ENCODE measurements at places on chromosomes 4 and X. TPM values are rescaled to one million over a fixed set of nuclear protein-coding genes. Genes with fewer than 3 reads are reported as not detected.

DNA sequence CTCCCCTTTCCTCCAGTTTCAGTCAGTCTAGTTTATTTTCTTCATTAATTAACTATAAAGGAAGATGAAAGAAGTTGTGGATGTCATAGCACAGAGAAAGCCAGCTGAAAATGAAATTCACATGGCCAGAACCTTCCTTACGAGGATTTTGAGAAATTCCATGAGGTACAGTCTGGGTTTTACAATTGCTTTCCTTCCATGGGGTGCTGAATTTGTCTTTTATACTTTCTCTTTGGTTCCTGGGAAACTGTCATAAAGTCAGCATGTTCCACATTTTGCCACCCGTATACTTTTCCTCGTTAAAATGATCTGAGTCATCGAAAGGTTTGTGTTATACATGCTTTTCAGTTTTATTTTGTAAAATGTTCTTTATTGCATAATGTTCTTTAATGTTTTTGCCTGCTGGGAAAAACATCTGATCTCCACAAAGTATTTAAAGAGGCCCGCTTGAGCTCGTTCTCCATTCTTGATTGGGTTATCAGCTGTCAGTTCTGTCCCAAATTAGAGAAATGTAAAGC lies 78.1 kb upstream of the CLDN34 start:
- no peaks in the 10 kb centered on the region for H3K27me3 ChIP-seq
- H3K4me3 ChIP-seq: no peak overlapping the region
- DNase-seq: no peak
- no peak overlapping the region for H3K27ac ChIP-seq
- H3K4me1 ChIP-seq: no peaks in the 10 kb centered on the region
- peaks cover 1% of the 10 kb centered on the region for H3K36me3 ChIP-seq

DNA sequence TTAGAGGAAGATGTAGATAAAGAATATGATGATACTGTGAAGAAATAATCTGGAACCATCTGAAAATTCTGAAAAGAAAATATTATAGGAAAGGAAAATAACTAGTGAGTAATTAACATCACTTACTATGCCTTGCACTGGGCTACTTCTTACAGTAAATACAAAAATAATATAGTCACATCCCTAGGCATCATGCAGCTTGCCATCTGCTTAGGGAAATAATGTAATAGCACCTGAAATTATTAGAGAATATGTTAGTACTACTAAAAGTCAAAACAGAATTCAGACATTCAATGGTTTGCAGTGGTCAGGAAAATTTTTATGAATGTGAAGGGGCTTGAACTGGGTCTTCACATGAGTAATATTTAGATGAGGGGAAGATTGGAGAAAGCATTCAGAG lies 272.2 kb upstream of the EMCN start:
- H3K4me1 ChIP-seq: no peaks in the 10 kb centered on the region
- no peaks in the 10 kb centered on the region for H3K27me3 ChIP-seq
- no peaks in the 10 kb centered on the region for H3K36me3 ChIP-seq
- H3K4me3 ChIP-seq: no peak overlapping the region

DNA sequence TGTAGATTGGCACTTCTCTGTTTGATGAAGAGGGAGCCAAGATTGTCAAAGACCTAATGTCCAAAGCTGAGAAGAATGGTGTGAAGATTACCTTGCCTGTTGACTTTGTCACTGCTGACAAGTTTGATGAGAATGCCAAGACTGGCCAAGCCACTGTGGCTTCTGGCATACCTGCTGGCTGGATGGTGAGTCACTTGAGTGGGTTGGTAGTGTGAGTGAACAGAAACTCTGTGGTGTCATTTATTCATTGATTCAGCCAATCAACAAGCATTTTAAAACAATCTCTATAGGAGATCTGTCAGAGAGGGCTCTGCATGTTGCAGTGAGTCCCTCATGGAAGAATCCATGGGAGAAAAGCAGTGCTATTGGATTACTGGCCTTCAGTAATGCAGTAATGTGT lies 16.3 kb downstream of the TAF9B start:
- H3K4me3 ChIP-seq: no peak overlapping the region
- H3K4me1 ChIP-seq: peaks cover 32% of the 10 kb centered on the region
- no peaks in the 10 kb centered on the region for H3K27me3 ChIP-seq
- peak; percentile 13 for DNase-seq
- peaks cover 62% of the 10 kb centered on the region for H3K36me3 ChIP-seq
- H3K27ac ChIP-seq: no peak overlapping the region

- peaks cover 58% of the 10 kb centered on the region for H3K4me1 ChIP-seq
- no peak overlapping the region for H3K4me3 ChIP-seq
- no peaks in the 10 kb centered on the region for H3K27me3 ChIP-seq
- DNase-seq: no peak
- peaks cover 9% of the 10 kb centered on the region for H3K36me3 ChIP-seq
- peak overlapping the region; percentile 77 for H3K27ac ChIP-seq
Observed at GRCh38 chr4:48954314-48954713, 31.8 kb upstream of the CWH43 start.

DNA sequence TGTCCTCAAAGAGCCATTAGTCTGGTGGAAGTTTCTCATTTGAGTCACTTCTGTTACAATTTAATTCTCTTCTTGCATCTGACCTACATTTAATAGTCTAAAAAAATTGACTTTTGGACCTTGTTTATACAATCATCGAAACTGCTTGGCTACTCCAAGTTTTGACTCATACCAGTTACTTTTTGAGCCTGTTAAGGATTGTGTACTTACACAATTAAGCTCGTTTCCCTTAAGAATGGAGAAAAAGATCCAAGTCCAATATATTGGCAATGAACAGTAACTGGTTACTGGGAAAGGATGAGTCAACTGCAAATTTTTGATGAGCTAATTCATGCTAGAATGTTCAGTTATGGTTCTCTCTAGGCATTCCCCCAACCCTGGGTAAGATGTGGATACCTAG lies 58.2 kb downstream of the DCX start:
- H3K27me3 ChIP-seq: no peaks in the 10 kb centered on the region
- no peak overlapping the region for H3K27ac ChIP-seq
- no peak for DNase-seq
- no peaks in the 10 kb centered on the region for H3K36me3 ChIP-seq

DNA sequence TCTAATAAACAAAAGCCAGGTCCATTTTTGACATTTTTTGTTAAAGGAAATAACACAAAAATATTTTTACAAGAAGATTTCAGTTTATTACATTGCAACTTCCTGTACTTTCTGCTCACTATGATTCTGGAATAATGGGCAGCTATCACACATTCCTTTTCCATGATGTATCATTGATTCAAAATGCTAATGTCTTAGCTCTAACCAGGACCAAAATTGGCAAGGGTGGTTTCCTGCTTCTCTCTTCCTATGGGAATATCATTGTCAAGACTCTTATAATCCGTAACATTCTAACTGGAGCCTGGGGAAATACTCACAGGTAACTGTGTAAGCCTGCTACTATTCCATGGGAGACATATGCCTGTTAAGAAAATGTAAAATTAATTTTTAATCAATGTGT lies 218.6 kb downstream of the DCAF12L2 start:
- no peaks in the 10 kb centered on the region for H3K4me1 ChIP-seq
- no peak overlapping the region for H3K27ac ChIP-seq
- no peak for DNase-seq
- no peak overlapping the region for H3K4me3 ChIP-seq

- H3K27ac ChIP-seq: no peak overlapping the region
- H3K27me3 ChIP-seq: no peaks in the 10 kb centered on the region
- no peak overlapping the region for H3K4me3 ChIP-seq
- no peaks in the 10 kb centered on the region for H3K4me1 ChIP-seq
- no peak for DNase-seq
Observed at GRCh38 chrX:70497026-70497425, 52.4 kb downstream of the DLG3 start.

- no peaks in the 10 kb centered on the region for H3K36me3 ChIP-seq
- H3K4me3 ChIP-seq: no peak overlapping the region
- no peak overlapping the region for H3K27ac ChIP-seq
- DNase-seq: no peak
- H3K27me3 ChIP-seq: peaks cover 13% of the 10 kb centered on the region
Observed at GRCh38 chrX:11541510-11541909, 124.2 kb downstream of the ARHGAP6 start.

DNA sequence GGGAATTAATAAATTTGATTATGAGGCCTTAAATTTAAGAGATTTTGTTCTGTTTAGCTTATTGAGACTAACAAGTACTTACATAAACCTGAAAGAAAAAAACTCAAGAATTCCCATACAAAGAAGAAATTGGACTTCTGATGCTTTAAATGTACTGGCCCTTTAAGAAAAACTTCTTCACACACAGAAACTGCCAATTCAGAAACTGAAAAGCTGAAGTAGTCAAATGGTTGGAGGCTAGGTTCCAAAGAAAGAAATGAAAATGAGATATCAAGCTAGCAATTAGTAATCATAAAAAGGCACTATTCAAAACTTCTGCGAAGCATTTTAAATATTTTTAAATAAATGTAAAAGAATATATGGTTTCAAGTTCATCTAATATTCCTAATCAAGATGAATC lies 151.3 kb downstream of the THOC2 start:
- no peaks in the 10 kb centered on the region for H3K36me3 ChIP-seq
- H3K4me1 ChIP-seq: no peaks in the 10 kb centered on the region
- no peak overlapping the region for H3K4me3 ChIP-seq
- DNase-seq: no peak
- H3K27ac ChIP-seq: no peak overlapping the region
- no peaks in the 10 kb centered on the region for H3K27me3 ChIP-seq

GRCh38 chr4:8649631-8650361 lies 57.2 kb downstream of the CPZ start:
- H3K36me3 ChIP-seq: no peaks in the 10 kb centered on the region
- H3K27me3 ChIP-seq: peaks cover 72% of the 10 kb centered on the region
- DNase-seq: no peak
- H3K4me3 ChIP-seq: no peak overlapping the region

GRCh38 chr4:140568507-140569306 lies at the start of gene UCP1:
Gene UCP1 (minus strand): TSS chr4:140568961. CDS start chr4:140568729, 232 bp downstream.
- H3K4me1 ChIP-seq: no peaks in the 10 kb centered on the region
- H3K36me3 ChIP-seq: peaks cover 4% of the 10 kb centered on the region
- no peak within 1 kb of the TSS for H3K27ac ChIP-seq
- H3K27me3 ChIP-seq: no peaks in the 10 kb centered on the region
- peak within 1 kb of the TSS; percentile 72 for H3K4me3 ChIP-seq

The POU4F2 gene
- not detected for total RNA-seq

The GSX2 gene
- not detected for total RNA-seq

The GLRA2 gene
- not detected for total RNA-seq

The CEP44 gene
- 15.8 TPM for total RNA-seq

The ADGRL3 gene
- total RNA-seq: 0.66 TPM
